ENCODE measurements at places on chromosomes 2 and 18. TPM values are rescaled to one million over a fixed set of nuclear protein-coding genes. Genes with fewer than 3 reads are reported as not detected.

- no peak for DNase-seq
- H3K4me3 ChIP-seq, result no peak overlapping the region
- H3K27me3 ChIP-seq, result peaks cover 19% of the 10 kb centered on the region
- no peaks in the 10 kb centered on the region for H3K4me1 ChIP-seq
- no peaks in the 10 kb centered on the region for H3K36me3 ChIP-seq
Measured at GRCh38 chr18:50143294-50143693, 51.7 kb downstream of the MYO5B start.

DNA sequence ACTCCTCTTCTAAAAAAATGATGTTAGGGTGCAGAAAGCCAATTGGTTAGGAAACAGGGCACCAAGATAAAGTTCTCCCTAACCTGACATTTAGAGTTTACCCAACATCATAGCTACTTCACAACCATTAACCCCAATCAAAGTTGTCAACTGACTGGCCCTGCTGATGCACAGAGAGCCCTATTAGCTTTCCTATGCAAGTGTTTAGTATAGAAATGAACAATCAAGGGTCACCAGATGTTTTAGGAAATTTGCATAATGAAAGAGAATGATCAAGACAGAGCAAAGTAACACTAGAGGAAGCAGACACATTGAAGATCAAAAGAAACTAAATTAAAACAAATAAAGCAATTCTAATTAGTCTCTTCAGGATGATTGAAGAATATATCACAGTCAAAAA lies 64.2 kb upstream of the DCC start:
- H3K27me3 ChIP-seq, result no peaks in the 10 kb centered on the region
- no peaks in the 10 kb centered on the region for H3K4me1 ChIP-seq
- no peak overlapping the region for H3K27ac ChIP-seq
- no peak for DNase-seq
- H3K36me3 ChIP-seq, result no peaks in the 10 kb centered on the region
- H3K4me3 ChIP-seq, result no peak overlapping the region

GRCh38 chr2:234722176-234722575 lies 225.3 kb upstream of the ARL4C start:
- no peak overlapping the region for H3K27ac ChIP-seq
- H3K4me1 ChIP-seq, result no peaks in the 10 kb centered on the region
- no peaks in the 10 kb centered on the region for H3K36me3 ChIP-seq
- DNase-seq, result no peak
- no peak overlapping the region for H3K4me3 ChIP-seq
- H3K27me3 ChIP-seq, result peaks cover 20% of the 10 kb centered on the region

DNA sequence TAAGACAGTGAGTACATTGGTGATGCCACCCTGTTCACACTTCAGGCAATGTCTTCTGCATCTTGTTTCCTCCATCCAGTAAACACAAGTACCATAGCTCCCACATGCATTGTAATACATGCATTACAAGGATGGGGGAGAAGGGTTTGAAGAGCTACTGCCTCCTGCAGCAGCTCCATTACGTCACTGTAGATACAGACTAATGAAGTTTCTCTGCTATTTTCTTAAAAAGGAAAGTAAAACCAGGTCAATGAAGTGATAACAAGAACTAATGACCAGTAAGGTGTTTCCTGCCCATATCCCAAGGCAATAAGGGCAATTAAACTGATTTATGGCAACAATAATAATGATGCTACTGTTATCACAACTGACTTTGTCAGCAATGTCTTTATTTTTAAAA lies 18.2 kb upstream of the BBS5 start:
- no peak for DNase-seq
- H3K27me3 ChIP-seq, result peaks cover 4% of the 10 kb centered on the region
- H3K36me3 ChIP-seq, result no peaks in the 10 kb centered on the region
- no peak overlapping the region for H3K27ac ChIP-seq

- no peaks in the 10 kb centered on the region for H3K36me3 ChIP-seq
- no peaks in the 10 kb centered on the region for H3K27me3 ChIP-seq
- H3K27ac ChIP-seq, result no peak overlapping the region
- no peak overlapping the region for H3K4me3 ChIP-seq
Measured at GRCh38 chr2:236857246-236857645, 228.4 kb upstream of the COPS8 start.

DNA sequence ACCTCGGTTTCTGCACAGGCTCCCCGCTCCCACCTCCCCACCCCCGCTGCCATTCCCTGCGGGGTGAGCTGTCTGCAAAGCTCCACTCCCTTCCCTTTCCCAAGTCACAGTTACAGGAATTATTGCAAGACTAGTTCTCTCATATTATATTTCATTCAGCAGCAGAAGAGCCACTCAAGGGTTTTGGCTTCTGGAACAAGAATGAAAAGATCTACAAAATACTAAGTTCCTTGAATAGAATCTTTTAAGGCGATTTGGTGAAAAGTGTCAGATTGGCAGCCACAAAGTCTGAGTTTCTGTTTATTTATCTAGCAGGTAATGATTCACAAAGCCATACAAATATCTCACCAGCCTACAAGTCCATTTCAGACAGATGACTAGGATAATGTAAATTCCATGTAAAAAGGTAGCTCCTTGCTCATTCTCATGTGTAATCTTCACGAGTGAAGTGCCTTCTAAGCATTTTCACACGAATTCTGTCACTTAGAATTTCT lies 221.9 kb upstream of the RBBP8 start:
- no peak overlapping the region for H3K27ac ChIP-seq
- no peaks in the 10 kb centered on the region for H3K36me3 ChIP-seq
- no peaks in the 10 kb centered on the region for H3K27me3 ChIP-seq
- DNase-seq, result no peak
- no peak overlapping the region for H3K4me3 ChIP-seq

DNA sequence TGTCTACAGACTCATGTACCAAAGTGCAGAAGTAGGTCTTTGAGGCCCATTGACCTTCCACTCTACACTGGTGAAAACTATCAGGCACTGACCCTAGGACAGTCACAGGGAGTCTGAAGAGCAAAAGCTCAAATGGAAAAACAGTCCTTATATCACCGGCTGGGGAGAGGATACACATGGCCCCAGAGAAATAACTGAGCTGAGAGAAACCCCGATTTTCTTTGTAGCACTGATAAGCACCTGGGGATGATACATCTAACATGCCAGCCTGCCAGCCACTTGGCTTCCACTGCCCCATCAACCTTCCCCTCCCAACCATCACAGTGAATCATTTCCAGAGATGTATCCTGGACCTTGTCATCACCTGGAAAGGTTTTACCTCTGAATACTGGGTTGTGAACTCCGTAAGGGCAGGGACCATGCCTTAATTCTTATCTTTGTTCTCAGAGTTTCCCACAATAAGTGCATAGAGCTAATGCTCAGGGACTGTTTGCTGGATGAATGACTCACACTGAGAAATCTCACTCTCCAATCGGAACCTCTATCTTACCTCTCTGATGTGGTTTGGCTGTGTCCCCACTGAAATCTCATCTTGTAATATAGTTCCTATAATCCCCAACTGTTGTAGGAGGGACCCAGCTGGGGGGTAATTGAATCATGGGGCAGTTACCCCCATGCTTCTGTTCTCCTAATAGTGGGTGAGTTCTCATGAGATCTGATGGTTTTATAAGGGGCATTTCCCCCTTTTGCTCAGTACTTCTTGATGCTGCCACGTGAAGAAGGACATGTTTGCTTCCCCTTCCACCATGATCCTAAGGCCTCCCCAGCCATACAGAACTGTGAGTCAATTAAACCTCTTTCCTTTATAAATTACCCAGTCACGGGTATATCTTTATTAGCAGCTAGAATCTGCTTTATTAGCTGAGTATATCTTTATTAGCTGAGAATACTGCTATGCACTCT lies 37.1 kb downstream of the EVA1A start:
- no peaks in the 10 kb centered on the region for H3K36me3 ChIP-seq
- no peak overlapping the region for H3K4me3 ChIP-seq
- H3K27ac ChIP-seq, result no peak overlapping the region
- no peak for DNase-seq
- no peaks in the 10 kb centered on the region for H3K4me1 ChIP-seq

The NAGK gene
- total RNA-seq, result 67.1 TPM

The CABYR gene
- total RNA-seq, result 1.3 TPM

The SGPP2 gene
- 23.0 TPM for total RNA-seq

Data from activated CD4-positive, alpha-beta T cell treated with anti-CD3 and anti-CD28 coated beads, Interleukin-2, amount 10 ng/mL, durations not matched to agents 24 days and 14 days (primary cell).